ENCODE measurements at places on chromosomes 2 and 18.

GRCh38 chr18:34704823-34705222 is 5.3 kb upstream of the DTNA start:
- DNase-seq: no peak

GRCh38 chr2:237109421-237109934 is 23.8 kb downstream of the COPS8 start:
- no peak for DNase-seq

DNA sequence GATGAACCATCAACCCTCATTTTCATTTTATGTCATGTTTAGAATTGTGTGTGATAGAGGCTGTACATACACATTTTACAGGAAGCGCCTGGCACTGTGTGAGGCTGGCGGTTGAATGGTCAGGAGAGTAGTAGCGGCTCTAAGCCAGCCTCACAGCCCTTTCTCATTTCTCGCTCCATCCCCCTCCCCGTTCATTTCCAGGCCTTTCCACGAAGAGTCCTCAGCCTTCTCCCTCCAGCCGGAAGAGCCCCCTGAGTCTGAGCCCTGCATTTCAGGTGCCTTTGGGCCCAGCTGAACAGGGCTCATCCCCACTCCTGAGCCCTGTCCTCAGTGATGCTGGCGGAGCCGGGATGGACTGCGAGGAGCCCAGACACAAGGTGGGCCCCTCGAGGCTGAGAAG is 51.8 kb downstream of the STK25 start:
- no peak for DNase-seq

DNA sequence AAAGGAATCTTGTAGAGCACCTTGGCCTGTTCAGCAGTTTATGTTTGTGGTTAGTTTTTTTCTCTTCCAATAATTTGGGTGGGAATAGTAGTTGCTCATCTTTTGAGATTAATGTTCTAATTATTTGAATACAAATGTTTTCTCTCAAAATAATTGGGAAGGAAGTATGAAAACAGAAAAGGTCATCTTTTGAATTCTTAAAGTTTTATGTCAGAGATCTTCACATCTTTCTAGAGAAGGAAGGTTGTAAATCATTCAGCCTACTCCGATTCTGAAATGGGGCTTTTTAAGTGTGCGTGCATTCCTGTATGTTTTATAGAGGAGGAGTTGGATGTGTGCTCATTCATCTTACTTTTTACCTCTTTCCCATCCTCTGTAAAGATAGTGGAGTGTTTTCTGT is 29.0 kb downstream of the GRHL1 start:
- no peak for DNase-seq

- DNase-seq: no peak
Observed at GRCh38 chr2:60746318-60746717, 9.8 kb upstream of the PAPOLG start.

DNA sequence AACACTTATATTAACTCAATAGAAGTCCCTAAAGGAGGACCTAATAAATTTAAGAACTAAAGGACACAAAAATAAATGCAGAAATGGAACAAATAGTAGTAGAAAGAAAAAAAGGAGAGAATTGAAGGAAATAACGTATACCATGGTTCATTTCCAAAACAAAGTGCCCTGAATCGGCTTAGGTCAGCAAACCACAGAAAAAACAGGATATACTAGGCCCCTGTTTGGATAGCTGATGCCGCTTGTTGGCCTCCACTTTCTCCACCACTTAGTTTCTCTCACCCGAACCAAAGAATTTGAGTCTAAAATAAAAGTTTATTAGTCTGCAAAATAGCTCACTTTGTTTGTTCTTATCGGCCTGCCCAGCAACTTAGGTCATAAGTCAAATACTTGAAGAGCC is 100.4 kb downstream of the HIBCH start:
- DNase-seq: no peak

DNA sequence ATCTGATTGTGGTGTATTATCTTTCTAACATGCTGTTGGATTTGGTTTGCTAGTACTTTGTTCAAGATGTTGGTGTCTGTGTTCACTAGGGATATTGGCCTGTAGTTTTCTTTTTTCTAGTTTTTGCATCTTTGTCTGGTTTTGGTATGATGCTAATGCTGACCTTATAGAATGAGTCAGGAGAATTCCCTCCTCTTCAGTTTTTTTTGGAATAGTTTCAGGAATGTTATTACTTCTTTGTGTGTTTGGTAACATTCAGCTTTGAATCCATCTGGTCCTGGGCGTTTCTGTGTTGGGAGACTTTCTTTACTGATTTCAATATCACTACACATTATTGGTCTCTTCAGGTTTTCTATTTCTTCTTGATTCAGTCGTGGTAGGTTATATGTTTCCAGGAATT is 124.2 kb upstream of the EPB41L5 start:
- no peak for DNase-seq

GRCh38 chr2:20164061-20164733 is 60.7 kb downstream of the SDC1 start:
- no peak for DNase-seq

DNA sequence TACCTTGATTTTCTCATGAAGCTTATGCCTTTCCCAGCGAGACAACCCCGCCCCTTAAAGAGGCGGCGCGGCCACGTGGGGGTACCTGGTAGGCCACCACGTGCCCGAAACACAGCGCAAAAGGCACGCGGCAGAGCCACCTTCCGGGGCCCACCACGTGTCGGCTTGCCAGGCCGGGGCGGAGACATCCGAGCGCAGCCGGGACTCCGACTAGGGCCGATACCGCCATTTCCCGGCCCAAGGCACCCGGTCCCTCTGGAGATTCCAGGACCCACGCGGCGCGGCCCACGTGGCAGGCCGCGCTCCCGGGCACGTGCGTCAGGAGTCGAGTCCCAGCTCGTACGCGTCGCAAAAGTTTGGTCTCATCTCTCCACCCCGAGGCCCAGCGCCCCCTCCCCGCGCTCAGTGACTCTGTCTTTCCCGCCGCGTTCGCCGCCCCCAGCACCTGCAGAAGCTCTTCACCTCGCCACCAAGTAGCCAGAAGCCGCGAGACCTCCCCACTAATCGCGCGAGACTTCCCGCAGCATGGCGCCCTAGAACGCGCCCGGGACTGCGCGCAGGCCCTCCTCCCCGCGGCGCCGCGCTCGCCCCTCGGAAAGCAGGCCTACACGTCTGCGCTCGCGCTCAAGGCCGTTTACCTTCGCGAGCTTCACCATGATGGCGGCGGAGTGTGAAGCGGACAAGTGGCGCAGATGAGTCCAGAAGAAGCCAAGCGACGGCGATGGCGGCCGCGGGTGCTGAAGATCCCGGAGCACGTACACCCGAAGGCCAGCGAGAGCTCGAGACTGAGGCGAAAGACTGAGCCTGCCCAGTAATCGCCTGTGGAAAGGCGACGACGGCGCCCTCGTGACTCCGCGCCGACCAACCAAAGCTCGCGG is at the start of gene NCL:
TSS of gene NCL (minus strand) at position 787 of the 878 bp plus-strand sequence. CDS start at position 656, 131 bp downstream.
- DNase-seq: peak; percentile 90
